Putamen (tissue), 1 donor: ENCODE measurements at places on chromosomes 1 and 21.

DNA sequence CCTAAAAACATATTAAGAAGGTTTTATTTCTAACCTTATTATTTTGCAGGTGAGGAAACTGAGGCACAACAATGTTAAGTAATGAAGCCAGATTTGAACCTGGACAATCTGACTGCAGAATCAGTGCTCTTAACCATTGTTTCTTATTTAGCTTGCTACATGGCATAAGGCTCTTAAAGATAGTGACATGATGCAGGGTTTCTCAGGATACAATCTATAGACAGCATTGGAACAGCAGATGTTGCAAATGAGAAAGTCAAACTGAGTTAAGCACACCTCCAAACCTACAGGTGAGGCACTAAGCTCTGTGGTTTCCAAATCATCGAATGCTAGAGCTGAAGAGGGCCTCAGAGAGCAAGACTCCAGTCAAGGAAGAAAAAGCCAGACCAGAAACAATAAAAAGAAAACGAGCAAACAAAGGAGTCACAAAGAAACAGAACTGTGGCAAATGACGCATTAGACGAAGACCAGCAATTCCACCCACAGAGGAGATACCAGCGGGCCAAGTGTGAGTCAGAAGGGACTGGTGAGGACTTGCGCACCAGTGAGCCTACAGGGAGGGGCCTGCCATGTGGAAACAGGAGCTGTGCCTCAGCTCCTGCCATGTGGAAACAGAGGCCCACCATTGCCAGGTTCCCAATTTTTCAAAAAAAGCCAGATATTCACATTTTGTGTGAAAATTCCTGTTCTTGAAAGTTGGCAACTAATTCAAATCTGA, 14.4 kb downstream of the CD58 start:
- no peak for DNase-seq

GRCh38 chr1:100045206-100045605, 75.4 kb downstream of the SLC35A3 start:
- no peak for DNase-seq

DNA sequence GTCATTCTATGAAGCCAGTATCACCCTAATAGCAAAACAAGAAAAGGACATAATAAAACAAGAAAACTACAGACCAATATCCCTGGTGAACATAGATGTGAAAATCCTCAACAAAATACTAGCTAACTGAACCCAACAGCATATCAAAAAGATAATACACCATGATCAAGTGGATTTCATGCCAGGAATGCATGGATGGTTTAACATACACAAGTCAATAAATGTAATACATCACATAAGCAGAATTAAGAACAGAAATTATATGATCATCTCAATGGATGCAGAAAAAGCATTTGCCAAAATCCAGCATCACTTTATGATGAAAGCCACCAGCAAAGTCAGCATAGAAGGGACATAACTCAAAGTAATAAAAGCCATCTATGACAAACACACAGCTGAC, 6.5 kb upstream of the PM20D1 start:
- no peak for DNase-seq

- DNase-seq: no peak
These were observed 9.5 kb upstream of the GOLT1A start for GRCh38 chr1:204223129-204223860.

DNA sequence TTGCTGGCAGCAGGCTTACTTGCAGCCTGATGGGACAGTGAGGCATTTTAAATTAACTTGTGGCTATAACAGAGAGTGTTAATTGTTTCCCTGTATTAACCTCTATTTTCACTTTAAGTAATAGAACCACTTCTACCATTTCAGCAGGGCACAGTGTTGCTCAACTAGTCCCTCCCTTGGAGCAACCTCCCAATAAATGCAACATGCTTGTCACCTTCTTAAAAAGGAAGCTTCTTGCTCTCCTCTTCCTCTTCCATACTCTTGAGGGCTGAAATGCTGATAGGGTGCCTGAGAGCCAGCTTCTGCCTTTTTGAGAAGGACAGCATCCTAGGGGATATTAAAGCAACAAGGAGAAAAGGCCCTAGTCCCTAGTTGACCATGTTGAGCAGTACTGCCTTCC, 52.1 kb downstream of the C4BPA start:
- DNase-seq: no peak

- no peak for DNase-seq
These were observed 161.5 kb downstream of the TBX15 start for GRCh38 chr1:118826669-118827068.

DNA sequence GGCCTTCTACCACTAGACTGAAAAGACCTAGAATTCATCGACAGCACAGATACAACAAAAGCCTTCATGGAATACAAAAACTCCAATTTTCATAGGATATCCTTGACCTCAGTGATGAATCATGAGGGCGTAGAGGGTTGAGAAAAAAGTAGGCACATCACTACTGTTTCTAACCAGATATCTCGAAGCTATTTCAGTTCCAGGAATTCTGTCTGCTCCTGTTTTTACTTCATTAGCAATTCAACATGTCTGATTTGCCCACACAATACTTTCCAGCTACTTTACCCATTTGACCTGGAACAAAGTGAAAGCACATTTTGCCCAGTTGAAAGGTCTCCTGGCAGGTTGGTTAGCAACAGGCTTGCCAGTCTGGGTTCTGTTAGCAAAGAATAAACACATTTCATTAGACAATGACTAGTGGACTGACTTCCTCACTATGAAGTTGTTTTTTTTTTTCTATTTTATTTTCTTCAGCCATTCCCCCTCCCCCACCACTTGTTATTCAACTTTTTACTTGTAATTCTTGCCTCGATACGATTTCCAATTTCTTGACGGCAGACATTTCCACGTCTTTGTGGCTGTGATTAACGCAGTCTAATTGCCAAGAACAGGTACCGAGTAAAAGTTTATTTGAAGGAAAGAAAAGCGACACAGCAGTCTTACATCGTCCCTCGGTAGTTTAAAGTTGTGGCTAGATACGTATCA, 4.0 kb upstream of the ZBTB18 start:
- no peak for DNase-seq

DNA sequence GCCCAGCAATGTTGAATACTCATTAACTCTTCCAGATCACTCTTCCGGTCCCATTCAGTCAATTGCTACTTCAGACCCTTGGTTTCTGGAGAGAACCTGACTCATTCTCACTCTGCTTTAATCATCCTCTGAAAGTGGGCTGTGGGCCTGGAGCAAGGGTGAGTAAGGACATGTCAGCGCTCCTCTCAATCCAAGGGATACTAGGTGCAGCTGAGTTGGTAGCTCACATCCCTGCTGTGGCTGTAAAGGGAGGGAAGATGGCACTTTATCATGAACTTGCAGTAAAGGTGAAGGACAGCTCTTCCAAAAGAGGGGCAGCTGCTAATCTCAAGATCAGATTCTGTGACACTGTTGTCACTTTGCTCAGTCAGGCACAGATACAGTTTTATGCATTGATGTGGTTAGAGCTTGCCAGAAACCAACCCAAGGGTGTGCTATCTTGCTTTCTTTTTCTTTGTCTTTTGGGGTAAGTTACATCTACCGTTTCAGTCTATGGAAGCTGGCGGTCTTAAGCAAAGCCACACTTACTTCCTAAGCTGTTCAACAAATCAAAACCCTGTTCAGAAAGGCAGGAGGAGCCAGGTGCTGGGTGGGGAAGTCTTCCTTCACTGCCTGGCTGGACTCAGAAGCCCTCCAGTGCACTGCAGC, 26.5 kb upstream of the NTPCR start:
- no peak for DNase-seq

DNA sequence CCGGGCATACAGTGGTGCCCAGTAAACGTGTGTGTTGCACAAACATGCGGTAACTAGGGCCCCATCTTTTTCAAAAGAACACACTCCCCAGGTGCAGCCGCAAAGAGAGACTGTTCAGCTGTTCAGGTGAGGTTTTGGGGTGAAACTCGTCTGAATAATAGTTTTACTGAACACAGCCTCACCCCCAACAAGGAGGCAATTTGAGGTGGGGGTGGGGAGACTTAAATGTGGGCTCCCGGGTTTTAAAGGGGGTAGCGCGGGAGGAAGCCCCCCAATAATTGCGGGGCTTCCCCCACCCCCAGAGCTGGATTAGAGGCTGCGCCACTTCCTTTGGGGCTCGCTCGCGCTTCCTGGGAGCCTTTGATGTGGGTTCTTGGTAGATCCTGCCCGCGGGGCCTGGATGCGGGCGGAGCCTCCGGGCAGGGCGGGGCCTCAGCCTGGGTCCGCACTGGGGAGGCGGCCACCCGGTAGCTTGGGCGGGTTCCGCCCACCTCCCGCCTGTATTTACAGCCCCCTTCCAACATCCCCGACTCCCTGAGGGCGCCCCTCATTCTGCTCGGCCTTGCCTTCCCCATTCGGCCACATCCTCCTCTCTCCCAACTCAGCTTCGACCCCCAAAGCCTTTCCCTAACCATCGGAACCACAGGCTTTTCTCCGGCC, 6.4 kb upstream of the EPHA2 start:
- DNase-seq: no peak

- no peak for DNase-seq
These were observed 30.5 kb downstream of the LEMD1 start for GRCh38 chr1:205391386-205391785.
